ENCODE measurements at places on chromosomes 1 and 21. TPM values are rescaled to one million over a fixed set of nuclear protein-coding genes. Genes with fewer than 3 reads are reported as not detected.

The GBP7 gene
- not detected for total RNA-seq

The HENMT1 gene
- total RNA-seq, result 7.2 TPM

The FCRL6 gene
- not detected for total RNA-seq

The BSND gene
- not detected for total RNA-seq

The GCSAML gene
- not detected for total RNA-seq

The SERPINC1 gene
- total RNA-seq, result not detected

The KLHDC7A gene
- not detected for total RNA-seq

The MYOC gene
- total RNA-seq, result not detected

The LSM10 gene
- total RNA-seq, result 10.4 TPM

The TAS1R3 gene
- total RNA-seq, result not detected

- peaks cover 16% of the 10 kb centered on the region for H3K4me1 ChIP-seq
- 0 out of 2 replicates have a peak, but pooled peaks cover 5% of the 10 kb centered on the region for H3K36me3 ChIP-seq
- no peak overlapping the region for H3K27ac ChIP-seq
- H3K4me3 ChIP-seq, result no peak overlapping the region
- no peaks in the 10 kb centered on the region for H3K27me3 ChIP-seq
- DNase-seq, result no peak
These were observed 3.6 kb downstream of the UROD start for GRCh38 chr1:45015683-45016082.

DNA sequence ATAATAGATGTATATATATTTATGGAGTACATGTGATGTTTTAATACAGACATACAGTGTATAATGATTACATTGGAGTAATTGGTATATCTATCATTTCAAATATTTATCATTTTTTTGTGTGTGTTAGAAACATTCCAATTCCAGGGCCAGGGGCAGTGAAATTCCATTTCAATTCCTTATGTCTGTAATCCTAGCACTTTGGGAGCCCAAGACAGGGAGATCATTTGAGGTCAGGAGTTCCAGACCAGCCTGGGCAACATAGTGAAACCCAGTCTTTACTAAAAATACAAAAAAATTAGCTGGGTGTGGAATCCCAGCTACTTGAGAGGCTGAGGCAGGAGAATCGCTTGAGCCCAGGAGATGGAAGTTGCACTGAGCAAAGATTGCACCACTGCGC, 30.4 kb upstream of the PDC start:
- H3K4me1 ChIP-seq, result peaks cover 34% of the 10 kb centered on the region
- DNase-seq, result no peak
- H3K27ac ChIP-seq, result no peak overlapping the region
- no peaks in the 10 kb centered on the region for H3K27me3 ChIP-seq

- no peaks in the 10 kb centered on the region for H3K27me3 ChIP-seq
- H3K27ac ChIP-seq, result no peak overlapping the region
- peaks cover 16% of the 10 kb centered on the region for H3K4me1 ChIP-seq
- DNase-seq, result no peak
- no peaks in the 10 kb centered on the region for H3K36me3 ChIP-seq
These were observed 134.9 kb upstream of the GORAB start for GRCh38 chr1:170397061-170397460.

DNA sequence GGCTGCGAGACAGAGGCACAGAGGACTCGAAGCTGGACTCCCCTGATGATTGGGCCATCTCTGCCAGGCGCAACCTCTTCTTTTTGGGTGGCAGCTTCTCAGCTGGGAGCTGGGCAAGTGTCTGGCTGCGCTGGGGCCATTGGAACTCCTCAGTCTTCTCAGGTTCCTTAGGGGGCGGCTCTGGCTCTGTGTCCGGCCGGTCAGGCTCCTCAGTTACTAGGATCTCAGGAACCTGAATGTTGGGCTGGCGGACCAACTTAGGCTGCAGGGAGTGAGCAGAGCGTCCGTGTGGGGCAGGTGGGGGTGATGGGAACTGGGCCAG, 97.5 kb upstream of the EDN2 start:
- DNase-seq, result no peak
- H3K36me3 ChIP-seq, result no peaks in the 10 kb centered on the region
- H3K27ac ChIP-seq, result no peak overlapping the region
- H3K4me3 ChIP-seq, result no peak overlapping the region
- no peaks in the 10 kb centered on the region for H3K27me3 ChIP-seq
- no peaks in the 10 kb centered on the region for H3K4me1 ChIP-seq

GRCh38 chr1:22262583-22262982, 119.7 kb upstream of the WNT4 start:
- no peak for DNase-seq
- H3K27ac ChIP-seq, result no peak overlapping the region
- H3K4me3 ChIP-seq, result no peak overlapping the region
- H3K4me1 ChIP-seq, result no peaks in the 10 kb centered on the region
- no peaks in the 10 kb centered on the region for H3K36me3 ChIP-seq

GRCh38 chr1:44406737-44407429, 1.8 kb downstream of the RNF220 start:
- no peak overlapping the region for H3K4me3 ChIP-seq
- H3K27me3 ChIP-seq, result peaks cover 98% of the 10 kb centered on the region
- H3K4me1 ChIP-seq, result 0 out of 2 replicates have a peak, but pooled peaks cover 10% of the 10 kb centered on the region
- H3K36me3 ChIP-seq, result no peaks in the 10 kb centered on the region

GRCh38 chr1:205192287-205192686, 19.2 kb downstream of the DSTYK start:
- H3K27me3 ChIP-seq, result no peaks in the 10 kb centered on the region
- no peak overlapping the region for H3K27ac ChIP-seq
- no peak overlapping the region for H3K4me3 ChIP-seq
- peaks cover 12% of the 10 kb centered on the region for H3K4me1 ChIP-seq

- no peak overlapping the region for H3K4me3 ChIP-seq
- no peaks in the 10 kb centered on the region for H3K27me3 ChIP-seq
- peaks cover 73% of the 10 kb centered on the region for H3K36me3 ChIP-seq
- peak; percentile 47 for DNase-seq
- no peak overlapping the region for H3K27ac ChIP-seq
These were observed 18.3 kb upstream of the SHISA4 start for GRCh38 chr1:201870397-201870796.

- peak overlapping the region; percentile 98 for H3K27ac ChIP-seq
- H3K4me1 ChIP-seq, result peaks cover 38% of the 10 kb centered on the region
- no peaks in the 10 kb centered on the region for H3K27me3 ChIP-seq
These were observed 495 bp downstream of the SYNC start for GRCh38 chr1:32701951-32702598.

GRCh38 chr1:175715742-175716141, 27.7 kb downstream of the TNR start:
- DNase-seq, result no peak
- no peak overlapping the region for H3K4me3 ChIP-seq
- no peaks in the 10 kb centered on the region for H3K36me3 ChIP-seq
- no peaks in the 10 kb centered on the region for H3K4me1 ChIP-seq
- H3K27me3 ChIP-seq, result no peaks in the 10 kb centered on the region
- no peak overlapping the region for H3K27ac ChIP-seq

- DNase-seq, result no peak
- no peaks in the 10 kb centered on the region for H3K27me3 ChIP-seq
- H3K27ac ChIP-seq, result no peak overlapping the region
- no peaks in the 10 kb centered on the region for H3K36me3 ChIP-seq
- H3K4me1 ChIP-seq, result peaks cover 4% of the 10 kb centered on the region
These were observed 5.6 kb downstream of the MX2 start for GRCh38 chr21:41367301-41367944.

DNA sequence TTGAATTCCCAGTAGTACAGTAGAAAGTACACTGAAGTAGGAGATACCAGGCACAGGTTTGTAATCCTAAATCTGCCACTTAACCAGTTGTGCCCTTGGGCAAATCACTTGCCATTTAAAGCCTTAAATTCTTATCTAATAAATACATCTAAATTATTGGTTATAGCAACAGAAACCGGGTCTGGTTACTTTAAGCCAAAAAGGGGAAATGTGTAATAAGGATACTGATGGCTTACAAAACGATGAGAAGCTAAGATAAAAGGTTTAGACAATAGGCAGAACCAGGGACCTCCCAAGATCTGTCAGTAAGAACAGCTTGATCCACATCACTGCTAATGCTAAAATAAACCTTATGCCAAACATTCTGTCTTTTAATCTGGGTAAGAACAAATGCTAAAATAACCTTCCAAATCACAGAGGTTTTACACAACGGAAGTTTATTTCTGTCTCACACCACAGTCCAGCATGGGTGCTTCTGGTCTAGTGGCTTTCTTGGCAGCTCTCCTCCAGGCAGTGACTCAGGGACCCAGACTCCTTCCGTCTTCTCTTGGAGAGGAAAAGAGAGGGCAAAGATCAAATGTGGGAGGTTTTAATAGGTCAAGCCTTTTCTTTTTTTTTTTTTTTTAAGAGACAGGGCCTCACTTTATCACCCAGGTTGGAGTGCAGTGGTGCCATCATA, 16.5 kb upstream of the ZMYM1 start:
- no peak overlapping the region for H3K4me3 ChIP-seq
- no peaks in the 10 kb centered on the region for H3K4me1 ChIP-seq
- H3K27me3 ChIP-seq, result no peaks in the 10 kb centered on the region
- H3K36me3 ChIP-seq, result no peaks in the 10 kb centered on the region

- no peak overlapping the region for H3K4me3 ChIP-seq
- H3K27ac ChIP-seq, result no peak overlapping the region
These were observed 26.3 kb downstream of the TFAP2E start for GRCh38 chr1:35599411-35599810.

GRCh38 chr1:217077426-217077825, 354.2 kb upstream of the ESRRG start:
- H3K4me3 ChIP-seq, result no peak overlapping the region
- H3K36me3 ChIP-seq, result no peaks in the 10 kb centered on the region
- no peak for DNase-seq
- H3K4me1 ChIP-seq, result no peaks in the 10 kb centered on the region

All from GM23248 (cell line).